Neural progenitor cell (in vitro differentiated cells): ENCODE measurements at places on chromosomes 7 and 10. TPM values are rescaled to one million over a fixed set of nuclear protein-coding genes. Genes with fewer than 3 reads are reported as not detected.

PPRC1 gene
- total RNA-seq = 11.7 and 15.4 TPM in 2 replicates

DNA sequence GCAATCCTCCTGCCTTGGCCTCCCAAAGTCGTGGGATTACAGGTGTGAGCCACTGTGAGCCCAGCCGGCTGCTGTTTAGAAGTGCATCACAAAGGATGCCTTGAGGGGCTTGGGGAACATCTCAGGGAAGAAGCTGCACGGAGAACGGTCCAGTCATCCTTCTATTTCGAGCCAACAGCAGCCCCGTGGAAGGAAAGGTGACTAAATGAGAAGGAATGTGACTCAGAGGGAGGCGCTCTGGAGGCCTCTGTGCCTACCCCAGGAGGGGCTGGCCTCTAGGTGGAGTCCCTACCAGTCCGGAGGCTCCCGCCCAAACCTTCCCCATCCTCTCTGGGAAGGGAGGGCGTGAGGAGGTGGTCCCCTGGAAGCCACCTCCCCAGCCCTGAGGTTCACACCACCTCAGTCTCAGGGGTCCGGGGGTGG lies 76.2 kb downstream of the CTBP2 start:
- no peak for DNase-seq

FFAR4 gene
- total RNA-seq = 0.04 and 0.06 TPM in 2 replicates

GAD2 gene
- 0.41 and 0.74 TPM in 2 replicates for total RNA-seq

DCLRE1C gene
- total RNA-seq = 4.5 and 5.3 TPM in 2 replicates

RET gene
- 1.4 and 2.7 TPM in 2 replicates for total RNA-seq

FAM241B gene
- 2.6 and 4.6 TPM in 2 replicates for total RNA-seq

OR2A5 gene
- total RNA-seq = not detected in 2 replicates

FKBP6 gene
- not detected in 2 replicates for total RNA-seq

DNA sequence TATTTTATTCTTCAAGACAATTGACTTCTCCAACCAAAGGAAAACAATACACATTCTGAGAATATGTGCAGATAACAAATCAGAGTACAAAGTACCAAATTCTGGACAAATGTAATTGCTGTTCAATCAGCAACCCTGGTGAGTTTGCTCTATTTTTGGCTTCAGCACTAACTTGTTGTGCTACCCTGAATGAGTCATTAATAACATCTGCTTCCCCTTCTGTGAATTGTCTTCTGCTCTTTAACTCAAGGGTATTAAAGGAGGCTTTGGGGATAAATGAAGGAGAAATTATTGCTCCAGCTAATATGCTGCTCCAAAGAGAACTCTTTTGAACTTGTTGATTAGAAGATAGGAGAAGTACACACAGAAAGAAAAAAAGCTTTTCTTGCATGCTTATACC lies 459.3 kb downstream of the HTR7 start:
- no peak for DNase-seq

GALNT11 gene
- total RNA-seq = 60.4 and 65.5 TPM in 2 replicates

- no peak for DNase-seq
Observed at GRCh38 chr10:128549101-128549608, 422.9 kb upstream of the MKI67 start.

DNA sequence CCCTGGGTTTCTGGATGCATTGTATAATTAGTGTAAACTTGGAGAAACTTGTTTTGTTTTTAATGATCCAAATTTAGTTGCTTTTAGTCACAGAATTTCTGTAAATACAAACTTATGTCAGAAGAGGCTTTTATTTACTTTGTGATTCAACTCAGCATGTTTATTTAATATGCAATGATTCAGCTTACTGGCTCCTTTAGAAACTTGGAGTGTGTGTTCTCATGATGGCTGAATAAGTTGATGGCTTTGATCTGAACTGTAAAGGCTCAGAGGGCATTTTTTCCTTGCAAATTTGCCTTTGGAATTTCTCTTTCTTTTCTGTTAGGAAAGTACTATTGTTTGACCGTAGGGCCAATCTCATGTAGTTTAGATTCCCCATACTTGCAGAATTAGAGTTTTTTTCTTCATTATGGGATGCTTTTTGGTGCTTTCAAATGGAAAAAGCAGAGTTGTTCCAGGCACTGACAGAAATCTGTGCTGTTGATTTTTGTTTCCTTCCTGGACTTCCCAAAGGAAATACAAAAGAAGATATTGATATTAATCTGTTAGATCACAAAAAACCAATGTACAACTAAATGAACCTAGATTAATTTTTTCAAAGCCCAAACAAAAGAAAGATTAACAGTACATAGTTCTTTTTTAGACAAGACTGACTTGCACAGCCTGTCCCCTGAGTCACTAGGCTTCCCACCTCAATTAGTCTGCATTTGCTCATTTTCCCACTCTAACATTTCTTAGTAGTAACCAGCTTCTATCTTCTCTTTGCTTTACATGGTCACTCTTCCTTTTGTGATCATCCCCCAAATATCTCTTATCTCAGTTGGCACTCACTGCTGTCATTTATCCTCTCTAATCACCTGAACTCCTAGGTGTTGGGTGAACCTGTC lies 96.8 kb upstream of the AGR3 start:
- no peak for DNase-seq

SH2B2 gene
- total RNA-seq = 2.0 and 15.1 TPM in 2 replicates

SLC26A5 gene
- not detected in 2 replicates for total RNA-seq

GNAI1 gene
- 56.9 and 91.3 TPM in 2 replicates for total RNA-seq

GRCh38 chr10:77202857-77203256 lies 434.8 kb downstream of the KCNMA1 start:
- no peak for DNase-seq

DNA sequence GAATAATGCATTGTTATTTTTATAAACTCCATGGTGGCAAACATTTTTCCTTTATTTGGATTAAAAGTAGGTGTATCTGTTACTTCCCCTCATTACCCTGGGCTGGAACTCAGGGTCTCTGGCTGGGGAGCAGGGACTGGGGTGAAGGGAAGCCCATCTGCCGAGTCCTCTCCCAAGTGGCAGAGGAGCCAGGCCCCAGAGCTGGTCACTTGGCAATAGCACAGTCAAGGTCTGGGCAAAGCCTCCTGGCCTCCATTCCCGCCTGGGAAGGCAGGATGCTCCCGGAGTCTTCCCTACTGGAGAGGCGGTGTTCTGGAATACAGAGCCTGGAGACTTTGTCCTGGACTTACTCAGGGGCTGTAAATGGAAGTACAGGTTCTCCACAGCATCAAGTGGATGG lies 76.2 kb downstream of the CDH23 start:
- DNase-seq = no peak

DNA sequence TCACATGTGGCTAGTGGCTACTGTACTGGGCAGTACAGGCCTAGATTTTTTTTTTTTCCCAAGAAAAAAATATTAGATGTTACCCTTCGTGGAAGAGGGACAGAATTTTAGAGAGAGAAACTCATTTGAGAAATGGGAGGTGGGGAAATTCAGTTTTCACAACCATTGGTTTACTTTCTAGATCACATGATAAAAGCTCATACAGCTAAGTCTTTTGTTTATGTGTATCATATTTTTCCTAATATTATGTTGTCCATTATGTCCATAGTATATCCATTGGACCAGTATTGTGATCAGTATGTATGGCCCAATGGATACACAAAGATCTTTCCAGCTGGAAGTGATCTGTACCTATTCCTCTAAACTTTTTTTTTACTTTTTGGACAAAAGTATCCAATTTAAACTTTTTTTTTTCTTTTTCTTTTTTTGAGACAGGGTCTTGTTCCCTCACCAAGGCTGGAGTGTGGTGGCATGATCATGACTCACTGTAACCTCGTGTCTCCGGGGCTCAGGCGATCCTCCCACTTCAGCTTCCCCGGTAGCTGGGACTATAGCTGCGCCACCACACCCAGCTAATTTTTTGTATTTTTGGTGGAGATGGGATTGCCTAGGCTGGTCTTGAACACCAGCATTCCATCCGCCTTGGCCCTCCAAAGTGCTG lies 4.1 kb downstream of the CALU start:
- no peak for DNase-seq

- no peak for DNase-seq
Observed at GRCh38 chr10:101631821-101632475, 43.8 kb downstream of the DPCD start.

DNA sequence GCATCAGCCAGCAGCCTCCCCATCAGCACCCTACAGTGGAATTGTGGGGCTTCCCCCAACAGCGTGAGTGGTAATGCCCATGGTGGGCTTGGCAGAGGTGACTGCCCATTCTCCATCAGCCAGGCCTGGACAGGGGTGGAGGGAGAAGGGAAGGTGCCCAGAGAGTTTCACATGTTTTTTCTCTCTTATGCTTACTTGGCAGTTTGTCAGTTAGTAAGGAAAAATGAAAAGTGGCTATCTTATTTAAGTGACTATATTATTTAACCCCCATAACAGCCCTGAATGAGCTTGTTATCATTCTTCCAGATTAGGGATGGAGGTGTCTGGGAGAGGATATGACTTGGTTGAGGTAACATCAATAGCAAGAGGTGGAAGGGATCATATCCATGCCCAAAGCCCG lies 921.7 kb downstream of the GRID1 start:
- no peak for DNase-seq

DNA sequence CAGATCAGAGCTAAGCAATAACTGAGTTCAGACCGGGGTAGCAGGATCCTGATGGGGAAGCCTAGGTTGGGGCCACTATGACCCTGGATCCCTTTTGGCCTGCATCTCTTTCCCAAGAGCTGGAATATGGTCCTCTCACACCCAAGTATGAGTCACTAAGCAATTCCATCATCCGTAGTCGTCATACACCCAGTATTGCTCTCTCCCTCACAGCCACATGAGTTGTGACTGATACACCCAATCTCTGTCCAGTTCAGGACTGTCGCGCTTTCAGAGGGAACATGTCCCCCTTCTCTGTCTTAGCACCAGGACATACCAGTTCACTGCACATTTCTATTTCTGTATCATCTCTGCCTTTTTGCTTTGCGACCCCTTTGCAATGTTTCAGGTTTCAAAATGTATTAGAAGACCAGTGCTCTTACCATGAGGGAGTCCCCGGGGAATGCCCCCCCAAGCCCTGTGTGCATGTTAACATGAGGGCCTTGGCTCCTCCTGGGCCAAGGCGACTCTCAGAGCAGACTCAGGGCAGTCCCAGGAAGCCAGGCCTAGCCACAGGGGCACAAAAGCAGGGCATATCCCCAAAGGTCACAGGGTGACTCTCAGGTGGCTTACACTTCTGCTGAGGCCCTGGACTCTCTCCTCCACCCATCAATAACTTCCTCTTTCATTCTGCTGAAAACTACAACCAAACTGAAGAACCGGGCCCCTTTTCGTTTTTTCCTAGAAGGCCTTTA lies 75.3 kb upstream of the SAMD8 start:
- no peak for DNase-seq

DNA sequence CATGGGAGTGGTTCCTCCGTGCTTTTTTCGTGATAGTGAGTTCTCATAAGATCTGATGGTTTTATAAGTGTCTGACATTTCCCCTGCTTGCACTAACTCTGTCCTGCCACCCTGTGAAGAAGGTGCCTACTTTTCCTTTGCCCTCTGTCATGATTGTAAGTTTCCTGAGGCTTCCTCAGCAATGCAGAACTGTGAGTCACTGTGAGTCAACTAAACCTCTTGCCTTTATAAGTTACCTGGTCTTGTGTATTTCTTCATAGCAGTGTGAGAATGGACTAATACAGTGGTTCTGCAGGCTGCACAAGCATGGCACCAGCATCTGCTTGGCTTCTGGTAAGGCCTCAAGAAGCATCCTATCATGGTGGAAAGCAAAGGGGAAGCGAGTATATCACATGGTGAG lies 1144.6 kb downstream of the SORCS3 start:
- no peak for DNase-seq
